CD8-positive, alpha-beta memory T cell (primary cell): ENCODE measurements at places on chromosomes 2 and 18. TPM values are rescaled to one million over a fixed set of nuclear protein-coding genes. Genes with fewer than 3 reads are reported as not detected.

GRCh38 chr2:32377928-32378327, 21.1 kb downstream of the BIRC6 start:
- no peak for DNase-seq

- no peak for DNase-seq
Observed at GRCh38 chr2:133682347-133682746, 114.1 kb upstream of the NCKAP5 start.

DNA sequence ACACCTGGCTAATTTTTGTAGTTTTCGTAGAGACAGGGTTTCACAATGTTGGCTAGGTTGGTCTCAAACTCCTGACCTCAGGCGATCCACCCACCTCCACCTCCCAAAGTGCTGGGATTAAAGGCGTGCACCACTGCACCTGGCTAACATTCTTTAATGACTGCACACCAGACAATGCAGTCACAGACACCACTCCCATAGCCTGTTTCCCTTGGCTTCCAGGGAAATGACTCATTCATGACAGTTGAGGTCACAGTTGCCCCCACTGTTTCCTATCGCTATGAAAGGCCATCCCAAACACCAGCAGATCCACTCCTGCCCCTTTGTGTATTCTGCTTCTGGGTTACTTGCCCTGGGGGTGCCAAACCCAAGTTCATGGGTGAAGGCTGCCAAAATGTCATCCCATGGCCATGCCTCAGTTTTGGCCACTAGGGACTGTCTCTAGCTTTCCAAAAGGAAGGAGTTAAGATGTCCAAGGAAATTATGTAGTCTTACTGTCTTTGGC, 8.7 kb downstream of the CHMP1B start:
- no peak for DNase-seq

DNA sequence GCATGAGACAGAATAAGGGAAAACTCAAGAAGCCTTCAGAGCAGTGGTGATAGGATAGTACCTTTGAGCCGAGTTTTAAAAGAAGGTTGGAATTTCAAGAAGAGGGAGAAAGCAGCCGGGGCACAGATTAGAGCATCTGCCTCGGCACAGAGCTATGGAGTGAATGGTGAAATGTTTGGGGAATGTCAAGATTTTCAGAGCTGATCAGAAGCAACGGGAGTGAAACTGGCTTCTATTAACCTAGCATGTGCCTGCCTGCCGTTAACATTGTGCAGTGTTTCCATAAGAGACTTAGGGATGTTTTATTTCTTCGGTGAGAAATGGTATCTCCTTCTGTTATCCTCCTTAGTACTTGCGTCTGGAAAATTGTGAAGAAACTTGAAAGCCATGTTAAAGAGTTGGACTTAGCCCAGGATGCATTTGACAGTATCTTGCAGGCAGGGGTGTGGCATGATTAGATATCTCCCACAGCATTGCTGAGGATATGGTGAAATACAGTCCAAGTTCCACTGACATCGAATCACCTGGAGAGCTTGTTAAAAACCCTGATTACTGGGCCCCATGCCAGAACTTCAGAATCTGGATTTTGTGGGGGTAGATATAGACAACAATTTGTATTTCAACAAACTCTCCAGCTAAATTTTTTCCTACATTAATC, 96.8 kb upstream of the PPP1CB start:
- no peak for DNase-seq

- DNase-seq, result no peak
Observed at GRCh38 chr18:60951091-60951490, 382.1 kb upstream of the CDH20 start.

GRCh38 chr2:119427756-119428155, 3.9 kb upstream of the TMEM37 start:
- no peak for DNase-seq

DNA sequence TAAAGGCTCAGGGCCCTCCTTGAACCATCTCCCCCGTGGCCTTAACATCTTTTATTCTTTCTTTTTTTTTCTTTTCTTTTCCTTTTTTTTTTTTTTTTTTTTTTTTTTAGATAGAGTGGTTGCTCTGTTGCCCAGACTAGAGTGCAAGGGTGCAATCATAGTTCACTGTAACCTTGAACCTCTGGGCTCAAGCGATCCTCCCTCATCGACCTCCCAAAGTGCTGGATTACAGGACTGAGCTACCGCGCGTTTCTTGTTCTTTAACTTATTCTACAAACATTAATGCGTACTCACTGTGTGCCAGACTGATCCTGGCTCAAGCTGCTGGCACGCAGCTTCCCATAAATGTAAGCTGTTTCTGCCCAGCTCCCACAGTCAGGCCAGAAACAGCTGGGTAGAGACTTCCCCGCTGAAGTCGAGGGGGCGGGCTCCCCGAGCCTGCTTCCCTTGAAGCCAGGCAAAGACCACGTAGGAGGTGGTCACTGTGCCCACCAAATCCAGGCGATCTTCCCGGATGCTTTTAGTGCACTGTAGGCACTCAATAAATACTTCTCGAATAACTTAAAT, 29.2 kb upstream of the ATP6V1B1 start:
- no peak for DNase-seq

DNA sequence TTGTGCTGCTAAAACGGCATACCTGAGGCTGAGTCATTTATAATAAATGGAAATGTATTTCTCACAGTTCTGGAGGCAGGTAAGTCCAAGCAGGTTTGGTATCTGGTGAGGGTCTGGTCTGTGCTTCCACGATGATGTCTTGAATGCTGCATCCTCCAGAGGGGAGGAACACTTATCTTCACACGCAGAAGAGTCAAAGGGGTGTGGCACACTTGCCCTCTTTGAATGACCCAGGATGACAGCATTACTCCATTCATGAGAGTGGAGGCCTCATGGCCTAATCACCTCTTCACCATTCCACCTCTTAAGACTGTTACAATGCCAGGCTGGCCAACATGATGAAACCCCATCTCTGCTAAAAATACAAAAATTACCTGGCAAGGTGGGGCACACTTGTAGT, 61.0 kb downstream of the NCAPH start:
- DNase-seq, result no peak

DNA sequence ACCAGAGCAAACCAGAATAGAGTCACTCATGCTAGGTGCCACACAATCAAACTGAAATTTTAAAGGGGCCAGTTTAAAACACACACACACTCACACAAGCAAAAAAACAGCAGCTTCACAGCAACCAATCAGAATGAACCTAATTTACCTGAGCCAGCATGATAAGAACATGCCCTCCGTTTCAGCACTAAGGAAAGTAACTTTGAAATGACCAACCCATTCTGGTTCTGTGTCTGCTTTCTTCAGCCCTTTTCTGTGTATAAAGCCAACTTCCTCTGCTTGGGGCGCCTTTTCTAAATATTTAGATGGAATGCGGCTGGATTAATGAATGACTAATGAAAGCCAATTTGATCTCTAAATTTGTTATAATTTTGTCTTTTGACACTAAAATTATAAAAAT, 629.1 kb downstream of the ZEB2 start:
- DNase-seq, result no peak

DNA sequence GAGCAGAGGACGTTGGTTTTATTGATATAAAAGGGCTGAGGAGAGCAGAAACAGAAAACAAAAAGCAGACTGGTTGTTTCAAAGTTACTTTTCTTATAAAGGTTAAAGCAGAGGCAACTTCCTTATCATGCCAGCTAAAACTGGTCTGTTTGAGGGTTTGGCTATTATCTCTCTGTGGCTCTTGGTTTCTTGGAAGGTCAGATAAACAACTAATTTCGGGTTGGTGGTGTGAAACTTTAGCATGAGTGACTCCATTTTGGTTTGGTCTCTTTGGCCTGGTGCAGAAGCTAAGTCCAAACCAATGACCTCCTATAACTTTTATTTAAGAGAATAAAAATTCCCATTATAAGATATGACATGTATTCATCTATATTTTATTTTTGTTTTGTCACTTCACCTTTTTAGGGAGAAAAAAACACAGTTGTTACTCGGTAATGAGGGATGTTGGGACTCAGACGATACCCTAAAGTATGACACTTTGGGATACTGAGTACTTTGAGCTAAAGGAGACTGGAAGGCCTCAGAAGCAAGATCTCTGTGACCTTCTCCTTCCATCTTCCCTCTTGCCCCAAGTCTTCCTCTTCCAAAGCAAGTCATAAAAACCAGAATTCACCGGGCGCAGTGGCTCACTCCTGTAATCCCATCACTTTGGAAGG, 23.3 kb downstream of the TNFAIP6 start:
- no peak for DNase-seq

GRCh38 chr2:214410918-214411554, at the start of gene VWC2L:
Gene VWC2L, plus strand, starts transcription at chr2:214411054. Its CDS starts 3,140 bp downstream, at chr2:214414194.
- DNase-seq, result no peak

- DNase-seq, result no peak
Observed at GRCh38 chr2:168359082-168359481, 97.0 kb upstream of the CERS6 start.

GRCh38 chr2:222024932-222025880, 273.6 kb downstream of the PAX3 start:
- no peak for DNase-seq

DNA sequence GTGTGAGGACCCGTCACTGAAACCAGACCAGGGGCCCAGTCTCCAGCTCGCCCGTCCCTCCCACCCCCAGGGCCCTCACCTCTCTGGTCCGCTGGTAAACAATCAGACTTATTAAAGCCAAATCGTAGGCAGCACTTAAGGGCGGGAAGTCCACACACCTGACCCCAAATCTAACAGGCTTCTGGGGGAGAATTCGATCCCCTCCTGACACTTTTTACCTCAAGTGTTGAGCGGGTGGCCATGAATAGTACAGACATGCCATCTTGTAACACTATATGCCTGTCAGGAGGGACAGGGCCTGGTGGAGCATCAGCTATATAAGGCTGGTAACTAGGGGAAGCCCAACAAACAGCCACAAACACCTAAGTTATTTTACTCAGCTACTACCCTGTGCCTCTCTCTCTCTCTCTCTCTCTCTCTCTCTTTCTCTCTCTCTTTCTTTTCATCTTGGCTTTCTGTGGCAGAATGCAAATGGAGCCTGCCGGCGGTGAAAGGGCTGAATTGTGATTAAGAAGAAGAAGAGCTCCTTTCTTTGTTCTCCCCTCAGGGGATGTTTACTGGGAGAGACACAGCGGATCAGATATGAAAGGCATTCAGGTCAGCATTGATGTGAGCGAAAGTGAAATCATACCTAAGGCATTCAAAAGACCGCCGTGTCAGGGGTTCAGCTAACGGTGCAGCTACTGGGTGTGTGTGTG, 9.5 kb downstream of the ZEB2 start:
- peak; percentile 81 for DNase-seq

DNA sequence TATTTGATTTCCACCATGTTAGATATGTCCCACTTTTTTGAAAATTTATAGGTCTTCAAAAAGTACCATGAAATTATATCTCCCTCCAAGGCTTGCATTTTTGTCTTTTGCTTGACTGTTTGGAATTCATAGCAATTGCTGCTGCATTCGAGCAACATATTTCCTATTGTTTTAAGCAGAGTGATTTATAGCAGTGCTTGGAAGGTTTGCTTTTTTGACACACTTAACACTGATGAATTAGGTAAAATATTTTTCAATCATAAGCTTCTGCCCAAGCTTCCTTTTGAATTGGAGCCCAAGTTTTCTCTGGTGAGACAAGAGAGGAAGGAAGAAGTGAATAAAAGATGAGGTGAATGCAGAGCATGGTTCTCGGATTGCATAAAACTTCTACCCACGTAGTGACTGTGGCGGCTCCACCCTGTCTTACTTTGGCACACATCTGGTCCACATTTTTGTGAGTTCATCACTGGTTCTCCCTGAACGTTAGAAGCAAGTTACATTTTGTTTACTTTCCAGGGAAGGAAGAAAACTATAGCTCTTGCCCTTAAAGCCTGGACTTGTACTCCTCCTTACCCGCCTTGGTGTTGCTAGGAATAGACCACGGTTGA, 667.0 kb downstream of the TSN start:
- no peak for DNase-seq

DNA sequence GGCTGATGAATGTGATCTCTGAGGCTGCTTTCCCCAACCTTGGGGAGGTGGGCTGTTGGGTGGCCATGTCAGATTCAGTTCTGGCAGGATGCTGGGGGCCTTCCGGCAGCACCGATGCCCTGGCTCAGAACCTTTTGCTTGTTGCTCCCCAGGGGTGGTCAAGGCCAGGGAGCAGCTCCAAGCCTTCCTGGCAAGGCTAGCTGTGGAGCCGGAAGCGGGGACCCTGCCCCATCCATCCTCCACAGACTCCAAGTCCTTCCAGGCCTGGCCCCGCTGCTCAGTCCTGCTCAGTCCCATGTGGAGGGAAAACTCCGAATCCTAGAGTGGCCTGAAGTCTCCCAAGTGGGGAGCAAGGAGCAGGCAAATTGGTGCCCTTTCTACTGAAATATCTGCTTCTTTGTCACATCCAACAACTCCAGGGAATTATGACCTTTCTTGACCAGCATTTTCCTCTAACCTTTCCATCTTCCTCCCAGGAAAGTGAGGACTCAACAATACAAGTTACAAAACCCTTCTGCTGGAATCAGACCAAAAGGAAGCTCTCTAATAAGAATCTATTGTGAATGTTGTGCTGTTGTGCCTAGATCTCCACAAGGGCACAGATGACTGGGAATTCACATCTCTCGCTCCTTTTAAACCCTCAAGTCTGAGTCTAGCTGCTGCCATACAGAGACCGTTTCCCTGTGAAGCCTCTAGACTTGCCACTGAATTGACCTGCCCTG, 134.0 kb downstream of the MCFD2 start:
- DNase-seq, result no peak

GRCh38 chr2:210528716-210529115, 27.7 kb upstream of the CPS1 start:
- no peak for DNase-seq

- no peak for DNase-seq
Observed at GRCh38 chr18:27674411-27674810, 489.3 kb upstream of the CHST9 start.

GRCh38 chr2:2796207-2796606, 465.1 kb upstream of the MYT1L start:
- DNase-seq, result no peak

- no peak for DNase-seq
Observed at GRCh38 chr18:52850031-52850560, 510.1 kb downstream of the DCC start.

GRCh38 chr18:38421872-38422615, 856.4 kb upstream of the CELF4 start:
- DNase-seq, result no peak

GRCh38 chr2:218755567-218756404, 26.2 kb upstream of the CYP27A1 start:
- no peak for DNase-seq

GRCh38 chr2:130231656-130232055, 33.4 kb upstream of the TUBA3E start:
- no peak for DNase-seq

GRCh38 chr2:237434866-237435311, 20.9 kb upstream of the COL6A3 start:
- peak; percentile 80 for DNase-seq

CERS6 gene
- 7.7 TPM for total RNA-seq

RDH14 gene
- 16.9 TPM for total RNA-seq

CHRND gene
- not detected for total RNA-seq

PCARE gene
- not detected for total RNA-seq

TMEM169 gene
- total RNA-seq, result 0.63 TPM

TMEM37 gene
- total RNA-seq, result not detected

SH3RF3 gene
- 0.31 TPM for total RNA-seq

ZSWIM2 gene
- not detected for total RNA-seq

SCN1A gene
- total RNA-seq, result not detected
